ENCODE measurements at places on chromosomes 6 and 20.

- DNase-seq = no peak
Observed at GRCh38 chr6:33689879-33690278, 21.6 kb downstream of the UQCC2 start.

DNA sequence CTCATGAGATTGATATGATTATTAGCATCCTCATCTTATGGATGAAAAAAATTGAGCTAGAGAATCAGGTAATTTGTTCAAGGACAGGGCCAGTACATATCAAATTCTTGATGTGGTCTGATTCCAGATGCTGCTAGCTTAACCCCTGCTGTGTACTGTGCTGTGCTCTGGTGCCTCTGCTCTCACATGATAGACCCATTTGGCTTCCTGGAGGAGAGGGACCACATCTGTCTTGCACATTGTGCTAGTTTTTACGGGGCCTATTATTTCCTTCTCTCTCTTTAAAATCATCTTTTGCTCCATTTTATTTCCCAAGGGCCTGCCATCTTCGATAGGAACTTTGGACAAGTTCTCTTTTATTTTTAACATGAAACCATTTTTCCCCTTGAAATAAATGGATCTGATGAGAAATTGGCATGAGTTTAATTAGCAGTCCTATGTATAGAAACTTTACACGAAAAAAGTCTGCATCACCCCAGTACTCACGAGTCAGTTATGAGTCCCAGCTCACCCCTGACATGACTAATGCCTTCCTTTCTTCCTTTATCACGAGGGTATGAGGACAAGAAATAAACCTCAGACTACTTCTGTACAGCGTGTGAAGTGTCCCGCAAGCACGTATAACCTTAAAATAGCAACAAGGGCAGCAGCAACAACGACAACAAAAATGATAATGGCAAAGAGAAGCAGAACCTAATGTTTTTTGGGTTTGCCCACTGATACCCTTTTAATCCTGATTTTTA, 26.5 kb downstream of the CD109 start:
- no peak for DNase-seq

DNA sequence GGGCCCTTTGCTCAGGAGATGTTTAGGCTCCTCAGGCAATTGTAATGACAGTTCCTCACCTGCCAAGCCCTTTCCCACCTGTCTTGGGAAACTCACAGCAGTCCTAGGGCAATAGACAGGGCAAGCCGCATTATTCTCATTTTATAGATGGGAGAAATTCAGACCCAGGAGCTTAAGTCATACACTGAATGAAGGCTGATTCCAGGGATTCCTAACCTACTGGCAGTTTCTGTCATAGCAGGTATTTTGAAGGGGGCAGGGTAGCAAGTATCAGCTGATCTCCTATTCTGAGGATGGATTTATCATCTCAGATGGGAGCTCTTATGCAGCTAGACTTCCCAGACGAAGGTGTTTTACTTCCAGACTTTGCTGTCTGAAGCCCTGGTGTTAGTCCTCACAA, 61.4 kb upstream of the MYL9 start:
- DNase-seq = no peak

DNA sequence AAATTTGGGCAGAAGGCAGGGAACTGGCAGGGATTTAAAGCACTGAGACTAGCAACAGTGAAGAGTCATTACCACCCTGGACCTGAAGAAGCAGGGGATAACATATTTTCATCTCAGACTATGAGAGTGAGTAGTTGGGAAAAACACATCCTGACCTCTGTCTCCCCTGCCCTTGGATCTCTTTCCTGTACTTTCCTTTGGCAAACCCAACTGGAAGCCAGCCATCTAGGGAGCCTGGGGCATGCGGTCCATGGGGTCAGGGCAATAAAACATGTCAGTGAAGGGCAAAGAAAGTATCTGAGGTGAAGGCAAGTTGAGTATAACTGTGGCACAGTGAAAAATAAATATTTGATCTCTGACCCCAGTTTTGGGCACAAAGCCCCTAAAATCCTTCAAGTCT, 698.2 kb downstream of the DOK5 start:
- no peak for DNase-seq

DNA sequence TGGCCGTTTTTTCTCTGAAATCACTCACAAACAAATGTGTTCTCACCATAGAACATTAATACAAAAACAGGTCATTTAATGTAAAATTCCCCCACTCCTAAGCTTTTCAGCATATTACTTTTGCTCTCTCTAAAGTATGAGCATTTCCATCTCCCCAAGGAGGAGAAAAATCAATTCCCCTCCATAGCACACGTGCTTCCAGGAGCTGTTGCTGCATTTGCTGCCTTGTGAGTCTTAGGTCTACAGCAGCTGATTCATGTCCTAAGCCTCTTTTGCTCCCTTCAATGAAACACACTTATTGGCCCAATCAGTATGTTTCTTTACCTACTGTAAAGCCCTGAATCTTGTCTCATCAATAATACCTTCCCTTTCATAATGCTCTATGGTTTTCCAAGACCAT, 6.4 kb upstream of the COL9A1 start:
- DNase-seq = no peak

- no peak for DNase-seq
Observed at GRCh38 chr6:6406715-6407070, 86.2 kb upstream of the F13A1 start.

- peak; percentile 68 for DNase-seq
Observed at GRCh38 chr6:158536084-158536890, 23.6 kb upstream of the TMEM181 start.
